T-helper 17 cell (primary cell): ENCODE measurements at places on chromosomes 2 and 18. TPM values are rescaled to one million over a fixed set of nuclear protein-coding genes. Genes with fewer than 3 reads are reported as not detected.

ALLC gene
- not detected for total RNA-seq

GPR39 gene
- not detected for total RNA-seq

- no peak for DNase-seq
These were observed 216.8 kb downstream of the PID1 start for GRCh38 chr2:229054311-229054710.

GRCh38 chr2:74735564-74735963, 81.5 kb downstream of the SEMA4F start:
- no peak for DNase-seq

DNA sequence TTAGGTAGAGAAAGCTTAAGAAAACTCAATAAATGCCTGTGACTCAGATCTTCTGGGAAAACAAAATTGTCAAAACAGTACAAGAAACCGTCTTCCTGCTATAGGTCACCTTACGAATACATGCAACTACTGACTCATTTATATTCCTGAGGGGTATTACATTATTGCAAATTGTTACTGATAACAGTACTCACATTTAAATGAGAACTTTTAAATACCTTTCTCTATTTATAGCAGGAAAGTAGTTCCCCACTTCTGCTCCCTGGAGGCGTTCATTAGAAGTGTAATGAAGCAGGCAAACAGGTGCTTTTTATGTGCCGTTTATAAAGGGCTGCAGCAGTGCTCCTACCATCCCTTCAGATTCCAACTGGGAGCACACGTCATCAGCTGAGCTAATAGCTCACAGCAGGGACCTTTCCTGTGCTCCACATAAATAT, 65.1 kb upstream of the RPRM start:
- DNase-seq, result no peak

DNA sequence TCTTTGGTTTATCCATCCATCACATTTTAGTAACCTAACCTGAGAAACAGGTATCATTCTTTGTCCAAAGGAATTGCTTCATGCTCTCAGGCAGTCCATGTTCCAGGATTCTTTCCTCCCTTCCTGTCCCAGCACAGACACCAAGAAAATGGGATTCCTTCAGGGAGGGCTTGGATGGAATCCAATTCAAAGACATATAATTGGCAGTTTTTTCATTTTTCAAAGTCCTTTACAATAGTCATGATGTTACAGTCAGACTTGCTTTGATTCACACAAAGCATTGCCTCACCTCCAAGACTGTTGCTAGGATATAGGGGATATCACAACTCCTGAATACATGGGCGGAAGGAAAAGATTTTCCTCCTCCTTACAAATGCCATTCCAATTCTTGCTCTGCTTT, 241.4 kb upstream of the ACVR2A start:
- DNase-seq, result no peak

FBXO15 gene
- total RNA-seq, result 0.63 TPM

NEURL3 gene
- total RNA-seq, result 0.44 TPM

GRCh38 chr2:224594840-224595239, 9.7 kb upstream of the CUL3 start:
- DNase-seq, result no peak

- no peak for DNase-seq
These were observed 59.6 kb downstream of the TRPM8 start for GRCh38 chr2:233976690-233977294.
